ENCODE measurements at places on chromosomes 3 and 15.

DNA sequence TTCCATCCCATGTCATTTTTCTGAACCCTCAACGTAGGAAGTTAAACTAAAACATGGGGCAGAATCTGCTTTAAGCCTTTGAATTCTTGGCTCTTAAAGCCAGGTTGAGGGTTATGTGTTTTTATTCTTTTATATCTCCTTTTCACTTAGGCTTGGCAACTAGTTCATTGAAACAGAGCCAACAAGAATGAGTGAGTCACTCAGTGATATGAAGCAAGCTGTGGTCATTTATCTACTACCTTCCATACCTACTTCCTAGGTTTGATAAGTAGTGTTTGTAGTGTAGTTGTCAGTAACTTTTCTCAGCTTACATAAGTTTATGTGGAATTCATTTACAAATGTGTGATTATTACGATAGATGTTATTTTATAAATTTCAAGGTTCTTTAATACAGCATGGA is 67.4 kb downstream of the SNRPN start:
- no peaks in the 10 kb centered on the region for H3K4me1 ChIP-seq
- no peak overlapping the region for H3K27ac ChIP-seq
- no peaks in the 10 kb centered on the region for H3K27me3 ChIP-seq
- peaks cover 51% of the 10 kb centered on the region for H3K36me3 ChIP-seq
- no peak overlapping the region for H3K4me3 ChIP-seq

GRCh38 chr15:27482287-27482686 is 511.3 kb downstream of the GABRG3 start:
- no peak overlapping the region for H3K4me3 ChIP-seq
- no peaks in the 10 kb centered on the region for H3K27me3 ChIP-seq
- no peaks in the 10 kb centered on the region for H3K36me3 ChIP-seq
- H3K27ac ChIP-seq = no peak overlapping the region

- H3K27ac ChIP-seq = no peak overlapping the region
- no peaks in the 10 kb centered on the region for H3K36me3 ChIP-seq
These were observed 10.8 kb downstream of the PAK6 start for GRCh38 chr15:40249477-40250303.

- H3K4me3 ChIP-seq = no peak overlapping the region
- DNase-seq = no peak
These were observed 23.6 kb downstream of the NBEAL2 start for GRCh38 chr3:47003056-47003410.

- no peak overlapping the region for H3K4me3 ChIP-seq
- peaks cover 52% of the 10 kb centered on the region for H3K27me3 ChIP-seq
- H3K27ac ChIP-seq = no peak overlapping the region
These were observed 9.0 kb downstream of the ISL2 start for GRCh38 chr15:76345583-76345879.

DNA sequence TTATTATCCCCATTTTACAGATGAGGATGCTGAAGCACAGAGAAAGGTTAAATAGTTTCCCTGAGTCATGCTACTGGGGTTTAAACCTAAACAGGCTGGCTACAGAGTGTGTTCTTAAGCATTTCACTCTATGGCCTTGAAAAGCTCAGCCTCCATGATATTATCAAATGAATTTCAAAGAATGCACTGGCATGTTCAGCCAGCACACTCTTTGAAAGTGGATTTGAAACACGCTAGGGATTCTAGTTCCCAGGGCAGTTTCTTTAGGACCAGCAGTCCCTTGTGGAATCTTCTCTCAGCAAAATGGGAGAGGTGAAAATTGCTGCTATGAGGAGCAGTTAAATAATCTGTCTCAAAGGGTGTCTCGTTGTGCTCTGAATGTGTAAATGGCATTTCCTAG is 213.3 kb downstream of the EPHB1 start:
- no peak for DNase-seq
- H3K27ac ChIP-seq = no peak overlapping the region
- H3K4me1 ChIP-seq = no peaks in the 10 kb centered on the region
- H3K36me3 ChIP-seq = no peaks in the 10 kb centered on the region
- H3K27me3 ChIP-seq = no peaks in the 10 kb centered on the region

- H3K27ac ChIP-seq = no peak overlapping the region
- H3K4me3 ChIP-seq = no peak overlapping the region
- no peaks in the 10 kb centered on the region for H3K36me3 ChIP-seq
- no peaks in the 10 kb centered on the region for H3K27me3 ChIP-seq
- DNase-seq = no peak
These were observed 464 bp downstream of the GABRG3 start for GRCh38 chr15:26971271-26972018.

DNA sequence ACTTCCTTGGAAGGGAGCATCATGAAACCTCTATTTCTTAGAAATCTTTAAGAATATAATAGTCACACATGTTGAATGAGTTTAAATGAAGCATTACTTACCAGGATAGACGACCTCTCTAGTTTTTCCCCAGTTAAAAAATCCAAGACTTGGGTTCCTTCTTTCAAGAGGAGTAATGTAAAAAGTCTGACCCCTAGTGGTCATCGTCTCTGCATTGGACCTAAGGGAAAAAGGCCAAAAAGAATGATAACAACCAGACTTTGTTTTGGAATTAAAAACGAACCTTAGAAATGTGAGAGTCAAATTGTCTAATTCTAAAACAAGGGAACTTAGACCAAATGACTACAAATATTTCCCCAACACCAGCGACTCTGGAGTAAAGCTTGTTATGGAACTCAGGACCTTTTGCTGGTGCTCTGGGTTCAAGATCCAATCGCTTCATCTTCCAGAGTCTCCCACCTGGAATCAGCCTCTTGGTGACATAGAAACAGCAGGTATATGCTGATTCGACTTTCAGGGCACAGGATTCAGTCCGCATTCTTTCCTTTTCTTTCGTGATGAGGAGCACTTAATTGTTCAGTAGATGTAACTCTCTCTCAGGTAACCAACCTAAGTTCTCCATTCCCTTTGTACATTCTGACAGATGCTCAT is 214.8 kb upstream of the TPRG1 start:
- no peaks in the 10 kb centered on the region for H3K27me3 ChIP-seq
- DNase-seq = no peak

DNA sequence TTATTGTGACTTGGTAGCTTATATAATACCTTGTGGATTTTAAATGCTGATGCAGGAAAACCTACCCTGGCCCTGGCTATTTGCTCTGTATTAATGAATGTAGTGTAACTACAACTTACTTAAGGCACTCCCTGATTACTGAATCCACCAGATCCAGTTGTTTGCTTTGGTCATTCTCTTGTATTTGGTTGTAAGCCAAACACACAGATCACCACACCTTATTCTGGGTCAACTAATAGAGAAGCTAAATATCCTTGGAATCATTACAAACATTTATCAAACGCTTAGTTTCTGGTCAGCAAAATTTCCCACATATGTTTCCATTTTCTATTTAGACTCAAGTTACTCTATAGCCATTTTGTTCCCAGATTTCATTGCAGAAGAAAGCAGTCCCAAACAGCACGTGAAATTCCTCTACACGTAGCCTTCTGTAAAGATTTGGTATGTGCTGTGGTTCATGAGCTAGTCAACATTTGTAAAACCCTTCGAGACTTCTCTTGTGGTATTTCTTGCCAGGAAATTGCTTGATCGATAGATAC is 322.6 kb downstream of the MEX3B start:
- no peaks in the 10 kb centered on the region for H3K4me1 ChIP-seq
- no peak overlapping the region for H3K27ac ChIP-seq
- H3K27me3 ChIP-seq = no peaks in the 10 kb centered on the region
- no peak overlapping the region for H3K4me3 ChIP-seq

DNA sequence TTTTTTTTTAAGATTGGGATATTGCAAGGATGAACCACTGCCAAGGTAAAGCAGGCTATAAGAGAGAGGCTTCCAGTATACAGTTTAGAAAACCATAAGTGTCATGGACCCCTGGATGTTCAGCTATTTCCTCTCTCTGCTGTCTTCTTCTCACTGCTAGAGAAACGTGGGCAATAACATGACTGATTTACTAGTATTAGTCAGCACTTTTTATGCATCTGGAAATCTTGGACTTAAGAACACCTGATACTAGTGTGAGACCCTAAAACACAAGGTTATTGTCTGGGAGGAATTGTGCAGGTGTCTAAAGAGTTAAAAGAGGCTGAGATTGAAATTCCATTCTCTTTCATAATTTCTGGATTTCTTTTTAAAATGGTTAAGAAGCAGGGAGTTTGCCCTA is 460.6 kb upstream of the MCTP2 start:
- H3K4me3 ChIP-seq = no peak overlapping the region

DNA sequence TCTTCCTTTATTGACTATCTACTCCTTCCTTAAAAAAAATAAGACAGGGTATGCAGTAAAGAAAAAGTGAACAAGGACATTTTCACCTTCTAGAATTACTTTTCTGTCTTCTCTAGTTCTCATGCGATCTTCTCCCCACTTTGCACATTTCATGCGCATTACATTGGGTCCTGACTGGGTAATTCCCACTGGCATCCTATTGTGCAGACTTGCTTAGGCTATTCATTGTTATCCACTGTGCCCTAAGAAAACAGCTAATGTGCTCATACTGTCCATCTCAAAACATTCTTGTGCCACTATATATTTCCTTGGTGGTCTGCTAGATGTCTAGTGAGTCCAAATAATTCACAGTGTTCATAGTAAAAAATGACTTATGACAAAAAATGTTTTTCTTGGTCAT is 447.4 kb upstream of the ROBO1 start:
- no peaks in the 10 kb centered on the region for H3K27me3 ChIP-seq
- DNase-seq = no peak
- no peak overlapping the region for H3K27ac ChIP-seq
- no peak overlapping the region for H3K4me3 ChIP-seq
- H3K4me1 ChIP-seq = no peaks in the 10 kb centered on the region

GRCh38 chr3:154285221-154285620 is 39.1 kb downstream of the DHX36 start:
- no peaks in the 10 kb centered on the region for H3K27me3 ChIP-seq
- H3K4me3 ChIP-seq = no peak overlapping the region
- H3K4me1 ChIP-seq = no peaks in the 10 kb centered on the region
- no peak overlapping the region for H3K27ac ChIP-seq
- peaks cover 11% of the 10 kb centered on the region for H3K36me3 ChIP-seq

DNA sequence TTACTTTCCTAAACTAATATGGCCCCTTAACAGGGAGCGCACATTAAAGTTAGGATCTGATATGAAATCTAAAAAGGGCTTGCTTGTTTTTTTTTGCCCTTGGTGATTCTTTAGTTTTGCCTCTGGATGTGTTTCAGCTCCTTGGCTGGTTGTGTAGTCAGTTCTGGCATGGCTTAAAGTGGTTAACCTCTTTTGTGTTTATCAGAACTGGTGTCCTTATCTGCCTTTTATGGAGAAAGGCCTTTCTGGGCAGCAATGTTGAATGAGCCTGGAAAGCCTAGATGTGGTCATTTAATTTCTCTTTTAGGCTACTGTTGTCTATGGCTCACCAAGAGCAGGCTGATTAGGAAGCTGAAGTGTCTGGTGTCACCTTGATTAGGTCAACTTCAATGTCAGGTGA is 254.5 kb upstream of the ROPN1 start:
- no peak overlapping the region for H3K4me3 ChIP-seq
- DNase-seq = no peak
- H3K36me3 ChIP-seq = peaks cover 4% of the 10 kb centered on the region
- peak overlapping the region; percentile 98 for H3K27ac ChIP-seq
- H3K27me3 ChIP-seq = no peaks in the 10 kb centered on the region

- no peak for DNase-seq
- H3K27me3 ChIP-seq = no peaks in the 10 kb centered on the region
- H3K27ac ChIP-seq = no peak overlapping the region
- H3K4me1 ChIP-seq = no peaks in the 10 kb centered on the region
- no peaks in the 10 kb centered on the region for H3K36me3 ChIP-seq
These were observed 33.1 kb upstream of the EIF5A2 start for GRCh38 chr3:170941551-170941950.

- H3K27me3 ChIP-seq = no peaks in the 10 kb centered on the region
- DNase-seq = peak; percentile 71
- peak overlapping the region; percentile 55 for H3K4me3 ChIP-seq
- no peaks in the 10 kb centered on the region for H3K36me3 ChIP-seq
- peaks cover 3% of the 10 kb centered on the region for H3K4me1 ChIP-seq
These were observed 4.4 kb downstream of the AHSG start for GRCh38 chr3:186617036-186617946.

DNA sequence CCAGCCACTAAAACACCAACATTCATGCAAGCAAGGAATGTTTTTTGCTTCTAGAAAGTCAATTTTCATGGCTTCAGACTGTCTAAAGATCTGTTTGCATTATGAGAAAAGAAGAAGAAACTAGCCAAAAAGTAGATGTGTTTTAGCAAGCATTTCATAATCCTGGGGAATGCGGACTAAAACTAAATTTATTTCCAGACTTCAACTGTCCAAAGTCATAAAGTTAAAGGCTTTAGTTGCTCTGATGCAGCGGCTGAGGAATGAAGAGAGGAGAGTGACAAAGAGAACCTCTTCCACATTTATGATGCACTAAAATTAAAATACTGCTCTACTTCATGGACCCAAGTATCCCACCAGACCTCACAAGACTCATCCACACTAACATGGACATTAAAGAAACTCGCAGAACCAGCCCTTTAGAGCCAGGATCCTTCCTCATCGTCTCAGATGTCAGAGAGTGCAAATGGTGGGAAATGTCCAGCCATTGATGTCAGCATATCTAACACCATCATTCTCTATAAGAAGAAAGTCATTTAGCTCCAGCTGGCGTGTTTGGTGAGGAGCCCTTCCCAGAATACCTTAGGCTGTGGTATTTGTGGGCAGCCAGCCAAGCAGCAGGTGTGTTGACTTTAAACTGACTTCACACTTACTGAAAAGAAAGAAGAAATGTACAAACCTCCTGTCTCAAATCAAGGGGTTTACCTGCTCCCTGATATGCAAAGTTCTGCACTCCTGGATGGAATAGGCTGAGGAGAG is 17.4 kb downstream of the FYCO1 start:
- peak overlapping the region; percentile 36 for H3K27ac ChIP-seq
- DNase-seq = no peak
- peaks cover 59% of the 10 kb centered on the region for H3K36me3 ChIP-seq

DNA sequence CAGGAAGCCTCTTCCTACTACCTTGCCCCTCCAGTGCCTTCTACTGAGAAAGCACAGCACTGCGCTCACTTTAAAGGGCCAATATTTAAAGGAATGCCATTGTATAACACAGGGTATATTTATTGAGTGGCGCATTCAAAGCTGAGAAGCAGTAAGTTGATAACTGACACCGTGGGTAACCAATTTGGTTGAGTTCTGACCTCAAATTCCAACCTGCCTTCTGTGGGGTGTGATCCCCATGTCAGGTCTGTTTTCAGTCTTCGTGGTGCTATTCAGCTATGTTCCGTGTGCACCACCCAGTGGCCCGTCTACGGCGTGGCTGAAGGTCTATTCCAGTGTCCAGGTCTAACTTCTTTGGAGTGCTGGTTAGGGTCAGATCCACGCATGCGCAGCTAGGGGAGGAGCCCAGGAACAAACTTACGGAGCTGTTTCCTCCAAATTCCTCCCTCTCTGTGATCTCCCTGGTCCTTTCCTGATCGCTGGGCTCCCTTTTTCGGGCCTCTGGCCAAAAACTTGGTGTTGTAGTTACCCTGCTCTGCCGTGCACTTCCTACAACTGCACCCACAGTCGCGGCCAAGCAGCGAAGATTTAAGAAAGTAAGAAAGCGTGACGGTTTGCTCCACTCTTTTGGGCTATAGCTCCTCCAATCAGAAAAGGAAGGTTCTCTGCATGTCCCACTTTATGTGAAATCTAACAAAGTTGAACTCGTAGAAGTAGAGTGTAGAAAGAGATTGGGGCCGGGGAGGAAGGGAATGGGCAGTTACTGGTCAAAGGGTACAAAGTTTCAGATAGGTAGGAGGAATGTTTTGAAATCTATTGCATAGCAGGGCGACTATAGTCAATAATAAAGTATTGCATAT is 7.7 kb downstream of the LRRC2 start:
- H3K36me3 ChIP-seq = no peaks in the 10 kb centered on the region
- no peak overlapping the region for H3K27ac ChIP-seq
- no peak for DNase-seq
- peak overlapping the region; percentile 57 for H3K4me3 ChIP-seq
- H3K27me3 ChIP-seq = no peaks in the 10 kb centered on the region
